ENCODE measurements at places on chromosomes 3 and 15.

DNA sequence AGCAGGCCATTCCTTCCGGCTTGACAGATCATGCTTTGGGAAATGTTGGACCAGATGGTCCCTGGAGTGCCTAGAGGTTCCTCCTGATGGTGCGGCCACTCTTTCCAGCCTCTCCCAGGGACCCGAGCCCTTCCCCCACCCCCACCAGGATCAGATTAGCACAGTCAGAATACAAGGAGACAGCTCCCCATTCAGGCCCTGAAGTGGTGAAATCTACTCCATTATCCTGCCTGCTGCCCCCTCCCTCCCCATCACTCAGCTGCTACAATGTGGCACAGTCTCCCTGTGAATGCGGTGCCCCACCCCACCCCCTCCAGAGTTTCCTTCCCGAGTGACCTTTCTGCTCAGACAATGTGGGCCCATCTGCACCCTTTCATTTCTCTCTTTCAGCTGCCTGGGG, 29.4 kb downstream of the RNU5B-1 start:
- no peak for DNase-seq

GRCh38 chr3:111244760-111245159, 173.1 kb downstream of the NECTIN3 start:
- DNase-seq: no peak

DNA sequence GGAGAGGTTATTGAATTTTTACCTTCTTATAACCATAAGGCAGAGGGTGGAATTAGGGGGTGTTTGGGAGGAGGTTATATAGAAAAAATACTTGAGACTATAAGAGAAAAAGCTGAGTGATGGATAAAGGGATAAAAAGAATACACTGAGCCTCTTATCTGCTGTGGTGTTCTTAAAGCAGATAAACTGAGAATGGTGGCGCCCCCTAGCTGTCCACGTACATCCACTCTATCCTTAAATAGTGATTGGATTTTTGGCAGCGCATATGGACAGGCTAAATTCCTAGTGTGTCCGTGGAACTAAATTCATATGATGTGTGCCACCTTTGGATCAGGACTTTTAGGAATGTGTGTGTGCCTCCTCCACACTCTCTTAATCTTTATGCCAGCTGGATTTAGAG, 121.1 kb downstream of the OXSM start:
- peak; percentile 49 for DNase-seq

GRCh38 chr3:121722411-121722810, 27.1 kb downstream of the GOLGB1 start:
- DNase-seq: no peak

GRCh38 chr15:78915341-78916087, 29.3 kb downstream of the CTSH start:
- DNase-seq: no peak

GRCh38 chr15:101167753-101168462, 83.9 kb downstream of the CHSY1 start:
- peak; percentile 33 for DNase-seq

GRCh38 chr15:39618063-39618823, 37.4 kb downstream of the THBS1 start:
- no peak for DNase-seq

Measured in activated CD4-positive, alpha-beta T cell treated with anti-CD3 and anti-CD28 coated beads for 24 hours (primary cell).